ENCODE measurements at places on chromosomes 3 and 15. TPM values are rescaled to one million over a fixed set of nuclear protein-coding genes. Genes with fewer than 3 reads are reported as not detected.
A peak's percentile ranks its signal among the peaks of the same experiment; 100 is the strongest.

SMAD6 gene
- total RNA-seq = 5.4 TPM

AMOTL2 gene
- total RNA-seq = 55.6 TPM

DNA sequence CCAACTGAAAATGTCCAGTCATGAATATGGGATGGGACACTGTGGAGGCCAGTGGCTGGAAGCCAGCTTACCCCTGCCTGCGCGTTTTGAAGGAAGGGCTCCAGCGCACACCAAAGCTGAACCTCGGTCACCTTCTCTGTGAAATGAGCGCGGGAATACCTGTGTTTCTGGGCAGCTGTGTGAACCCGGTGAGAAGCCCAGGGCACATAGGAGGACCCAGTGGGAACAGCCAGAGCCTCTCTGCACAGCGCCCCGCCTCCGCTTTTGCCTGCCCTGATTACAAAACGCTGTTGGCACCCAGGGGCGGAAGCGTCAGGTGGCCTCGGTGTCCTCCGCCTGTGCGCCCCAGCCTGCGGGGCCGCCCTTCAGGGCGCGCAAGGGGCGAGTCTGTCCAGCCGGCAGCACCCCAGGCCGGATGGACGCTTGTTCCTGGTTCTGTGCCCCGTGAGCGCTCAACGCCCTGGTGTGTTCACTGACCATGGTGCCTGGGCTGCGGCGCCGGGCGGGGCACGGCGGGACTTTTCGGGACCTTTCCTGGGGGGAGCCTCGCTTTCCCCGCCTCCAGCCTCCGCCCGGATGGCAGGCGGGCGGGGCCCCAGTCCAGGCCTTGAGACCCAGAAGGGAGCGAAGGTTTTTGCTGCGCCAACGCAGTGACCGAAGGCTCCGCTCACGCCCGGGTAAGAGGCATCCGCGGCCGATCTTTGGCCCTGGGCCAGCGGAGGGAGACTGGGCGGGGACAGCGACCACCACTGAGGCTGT, at the start of gene SQOR:
Gene SQOR (plus strand): TSS at position 598 of the 759 bp plus-strand sequence. CDS start 23,895 bp downstream, outside the sequence.
- DNase-seq = peak; percentile 38
- H3K27ac ChIP-seq = no peak within 1 kb of the TSS
- peaks cover 6% of the 10 kb centered on the region for H3K4me1 ChIP-seq
- H3K27me3 ChIP-seq = peaks cover 63% of the 10 kb centered on the region
- no peaks in the 10 kb centered on the region for H3K36me3 ChIP-seq

DNA sequence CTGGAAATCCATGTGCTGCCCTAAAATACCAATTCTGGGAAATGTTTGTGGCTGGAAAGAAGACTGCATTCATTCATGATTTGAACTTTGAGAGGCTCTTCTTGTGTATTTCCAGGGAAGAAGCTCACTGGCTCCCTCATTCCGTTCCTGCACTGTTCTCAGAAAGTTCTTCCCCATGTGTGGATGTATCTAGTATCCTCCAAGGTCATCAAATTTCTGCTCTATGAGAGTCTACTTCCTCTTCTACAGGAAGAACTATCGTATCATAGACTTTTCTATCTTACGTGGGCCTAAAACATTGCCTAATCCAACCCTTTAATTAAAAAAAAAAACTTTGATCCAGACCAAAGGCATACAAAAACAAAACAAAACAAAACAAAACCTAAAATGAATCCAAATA, 2.9 kb downstream of the CCR3 start:
- peaks cover 14% of the 10 kb centered on the region for H3K27me3 ChIP-seq
- no peaks in the 10 kb centered on the region for H3K4me1 ChIP-seq
- H3K27ac ChIP-seq = no peak overlapping the region
- H3K4me3 ChIP-seq = no peak overlapping the region
- no peaks in the 10 kb centered on the region for H3K36me3 ChIP-seq

GRCh38 chr3:62139957-62140356, 233.4 kb downstream of the FEZF2 start:
- no peak overlapping the region for H3K27ac ChIP-seq
- no peak overlapping the region for H3K4me3 ChIP-seq
- peaks cover 19% of the 10 kb centered on the region for H3K36me3 ChIP-seq
